ENCODE measurements at places on chromosomes 5 and 9.

DNA sequence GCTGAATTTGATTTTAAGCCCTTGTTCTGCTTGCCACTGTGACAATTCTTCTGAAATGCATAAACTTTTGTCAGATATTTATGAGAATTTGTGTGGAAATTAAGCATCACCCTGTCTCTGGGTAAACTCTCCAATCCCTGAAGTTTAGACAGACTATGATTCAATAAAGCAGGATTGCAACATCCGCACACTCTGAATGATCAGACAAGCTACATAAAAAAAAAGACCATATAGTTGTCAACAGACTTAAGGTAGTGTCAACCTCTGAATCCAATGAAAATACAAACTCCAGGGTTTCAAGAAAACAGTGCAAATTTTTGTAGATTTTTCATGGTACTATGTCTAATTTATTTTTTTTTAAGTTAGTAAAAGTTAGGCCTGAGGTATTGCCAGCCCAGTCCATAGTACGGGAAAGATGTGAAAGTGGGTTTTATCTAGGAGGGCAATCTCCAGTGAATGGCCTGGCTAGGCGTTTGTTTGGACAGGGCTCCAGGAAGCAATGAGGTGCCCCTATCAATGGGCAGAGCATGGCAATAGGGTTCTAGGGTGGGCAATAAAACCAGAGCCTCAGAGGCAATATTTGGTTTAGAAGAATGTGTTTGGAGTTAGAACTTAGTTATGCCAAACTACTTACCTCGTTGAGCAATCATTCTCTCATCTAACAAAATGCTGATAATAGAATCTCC lies 762.6 kb upstream of the SEMA6A start:
- no peak for DNase-seq

DNA sequence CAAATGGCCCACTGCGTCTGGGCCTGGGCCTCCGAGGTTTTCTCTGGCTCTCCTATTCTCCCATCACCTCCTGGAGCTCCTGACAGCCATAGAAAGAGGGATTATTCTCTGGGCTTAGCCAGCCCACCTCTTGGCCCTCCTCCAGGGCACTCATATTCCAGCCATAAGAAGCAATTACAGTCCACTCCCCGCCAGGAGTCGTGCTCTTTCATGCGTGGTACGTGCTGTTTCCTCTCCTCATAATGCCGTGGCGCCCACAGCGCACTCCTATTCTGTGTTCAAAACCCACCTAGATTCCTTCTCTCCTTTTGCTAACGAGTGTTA lies 240.8 kb upstream of the ZNF462 start:
- no peak for DNase-seq

DNA sequence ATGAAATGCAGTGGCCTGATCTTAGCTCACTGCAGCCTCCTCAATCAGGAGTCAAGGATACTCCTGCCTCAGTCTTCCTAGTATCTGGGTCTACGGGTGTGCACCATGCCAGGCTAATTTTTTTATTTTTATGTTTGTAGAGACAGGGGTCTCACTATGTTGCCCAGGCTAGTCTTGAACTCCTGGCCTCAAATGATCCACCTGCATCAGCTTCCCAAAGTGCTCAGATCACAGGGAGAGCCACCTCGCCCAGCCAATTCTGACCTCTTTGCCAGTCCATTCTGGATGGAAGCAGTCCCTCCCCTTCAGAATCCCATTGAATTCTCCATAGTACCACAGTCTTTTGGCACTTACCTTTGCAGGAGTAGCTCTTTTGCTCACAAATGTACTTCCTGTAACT lies 1.7 kb upstream of the CANX start:
- DNase-seq: no peak

- no peak for DNase-seq
Measured at GRCh38 chr5:137757634-137758033, 3.5 kb upstream of the HNRNPA0 start.

DNA sequence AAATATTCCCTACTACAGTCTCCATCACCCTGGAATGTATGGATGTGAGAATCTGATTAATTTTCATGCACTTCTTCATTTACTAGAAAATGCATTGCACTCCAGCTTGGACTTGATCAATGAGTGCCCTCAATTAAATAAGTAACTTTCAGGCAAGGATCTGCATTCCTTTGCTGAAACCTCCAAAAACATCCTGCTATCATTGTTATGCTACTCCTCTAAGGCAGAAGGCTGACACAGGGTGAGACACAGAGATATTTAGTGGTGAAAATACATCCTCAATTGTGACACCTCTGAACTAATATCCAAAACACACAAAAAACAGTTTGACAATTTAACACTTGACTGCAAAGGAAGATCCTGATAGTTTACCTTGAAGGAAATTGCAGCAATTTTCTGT lies 57.9 kb upstream of the CDH12 start:
- DNase-seq: no peak

GRCh38 chr5:147708708-147709107 lies 73.8 kb downstream of the JAKMIP2 start:
- no peak for DNase-seq

GRCh38 chr9:35341021-35341420 lies 148.9 kb upstream of the RUSC2 start:
- DNase-seq: no peak

GRCh38 chr5:132462856-132463745 lies 27.5 kb downstream of the IRF1 start:
- no peak for DNase-seq

DNA sequence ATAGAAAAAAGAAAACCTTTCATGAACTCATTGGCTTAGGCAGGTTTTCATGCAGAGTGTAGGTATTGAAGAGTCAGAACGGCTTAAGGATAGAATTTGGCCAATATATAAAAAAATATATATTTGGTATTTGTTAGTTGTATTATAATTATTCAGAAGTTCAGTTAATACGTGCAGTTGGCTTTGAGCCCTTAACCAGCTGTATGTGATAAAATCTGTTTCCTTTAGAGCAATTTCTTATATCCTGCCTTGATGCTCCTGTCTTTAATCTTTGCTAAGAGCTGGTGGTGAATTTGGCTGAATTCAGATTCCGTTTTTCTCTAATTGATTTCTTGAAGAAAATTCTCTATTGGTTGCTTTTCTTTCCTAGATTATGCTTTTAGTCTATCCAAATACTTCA lies 3.7 kb downstream of the ANXA1 start:
- no peak for DNase-seq

- DNase-seq: no peak
Measured at GRCh38 chr9:8686516-8686915, 886.9 kb upstream of the DMAC1 start.

GRCh38 chr9:20623021-20623747 lies 885 bp upstream of the MLLT3 start:
- no peak for DNase-seq

DNA sequence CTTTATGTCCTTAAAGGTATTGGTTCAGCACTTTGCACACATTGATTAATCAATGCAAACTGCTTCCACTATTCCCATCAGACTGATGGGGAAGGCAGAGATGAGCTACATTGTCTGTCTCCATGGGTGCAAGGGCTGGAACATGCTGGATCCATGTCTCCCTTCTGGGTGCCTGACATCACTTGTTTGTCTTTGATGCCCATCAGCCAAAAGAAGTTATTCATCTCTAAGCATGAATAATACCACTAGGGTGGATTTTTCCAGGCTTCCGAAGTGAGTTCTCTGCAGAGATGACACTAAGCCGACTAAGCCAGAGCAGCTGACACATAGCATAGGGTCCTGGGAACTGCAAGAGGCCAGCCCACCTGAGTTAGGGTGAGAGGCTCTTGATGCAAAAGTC lies 8.7 kb downstream of the FGF1 start:
- no peak for DNase-seq

DNA sequence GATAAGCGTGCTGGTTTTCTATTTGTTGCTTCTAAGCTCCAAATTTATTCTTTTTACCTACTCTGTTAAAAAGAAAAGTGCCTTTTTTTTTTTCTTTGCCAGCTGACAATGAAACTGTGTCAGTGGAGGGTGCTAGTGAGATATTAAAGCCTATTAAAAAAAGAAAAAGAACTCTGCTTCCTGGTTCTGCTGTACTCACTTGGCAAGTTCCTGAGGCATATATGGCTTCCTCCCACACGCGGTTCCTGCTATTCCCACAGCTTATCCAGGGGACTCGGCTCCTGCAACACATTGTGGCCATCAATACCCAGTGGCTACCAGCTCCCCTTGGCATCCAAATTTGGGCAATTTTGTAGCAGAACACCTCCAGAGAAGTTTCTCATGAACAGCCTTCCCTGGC lies 1977.7 kb upstream of the CDH9 start:
- no peak for DNase-seq

DNA sequence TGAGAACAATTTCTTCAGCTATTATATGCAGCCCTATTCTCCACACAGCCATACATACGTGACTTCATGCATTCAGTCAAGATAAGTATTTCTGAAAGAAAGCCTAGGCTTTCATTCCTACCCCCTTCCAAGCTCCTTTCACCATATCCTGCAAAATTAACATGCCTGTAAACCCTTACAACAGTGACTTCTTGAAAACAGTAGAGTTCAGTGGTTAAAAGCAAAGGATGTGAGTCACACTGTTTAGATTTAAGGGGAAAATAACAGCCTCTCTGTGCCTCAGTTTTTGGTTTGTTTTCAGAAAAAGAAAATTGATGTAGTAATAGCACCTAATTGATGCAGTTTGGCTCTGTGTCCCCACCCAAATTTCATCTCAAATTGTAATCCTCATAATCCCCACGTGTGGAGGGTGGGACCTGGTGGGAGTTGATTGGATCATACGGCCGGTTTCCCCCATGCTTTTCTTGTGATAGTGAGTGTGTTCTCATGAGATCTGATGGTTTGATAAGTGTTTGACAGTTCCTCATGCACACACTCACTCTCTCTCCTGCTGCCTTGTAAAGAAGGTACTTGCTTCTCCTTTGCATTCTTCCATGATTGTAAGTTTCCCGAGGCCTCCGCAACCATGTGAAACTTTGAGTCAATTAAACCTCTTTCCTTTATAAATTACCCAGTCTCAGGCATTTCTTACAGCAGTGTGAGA lies 264.8 kb downstream of the CETN3 start:
- no peak for DNase-seq

DNA sequence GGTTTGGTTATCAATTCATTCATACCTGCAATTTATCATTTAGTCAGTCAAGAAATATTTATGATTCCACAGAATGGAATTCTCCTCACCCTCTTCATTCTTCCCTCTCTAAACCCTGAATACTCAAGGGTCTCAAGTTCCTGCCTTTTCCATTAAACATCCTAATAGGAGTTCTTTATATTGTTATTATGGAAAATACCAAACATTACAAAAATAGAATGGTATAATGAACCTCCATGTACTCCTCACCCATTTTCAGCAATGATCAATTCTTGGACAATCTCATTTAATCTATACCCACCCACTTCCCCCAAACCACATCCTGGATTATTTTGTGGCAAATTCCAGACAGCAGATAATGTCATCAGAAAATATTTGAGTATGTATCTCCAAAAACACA lies 74.5 kb downstream of the ADAMTS12 start:
- no peak for DNase-seq

- no peak for DNase-seq
Measured at GRCh38 chr5:53010814-53011213, 21.7 kb downstream of the ITGA2 start.

DNA sequence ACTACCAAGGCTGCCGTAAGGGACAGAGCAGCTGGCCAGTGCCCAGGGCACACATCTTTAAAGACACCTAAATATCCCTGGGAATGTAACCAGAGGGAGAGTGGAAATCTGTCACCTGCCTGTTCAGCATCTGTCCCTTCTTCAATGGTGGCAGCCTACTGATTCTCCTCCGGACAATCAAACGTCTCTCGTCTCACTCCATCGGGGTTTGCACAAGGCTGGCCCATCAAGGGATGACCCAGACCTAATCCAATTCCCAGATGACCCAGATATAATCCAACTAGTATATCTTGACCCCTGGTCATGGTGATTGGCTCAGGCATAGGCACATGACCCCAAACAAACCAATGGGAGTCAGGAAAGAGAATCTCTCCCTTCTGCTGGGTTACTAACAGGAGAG lies 93.5 kb downstream of the HRH2 start:
- DNase-seq: no peak

All from caudate nucleus (tissue), 63 donors.